ENCODE measurements at places on chromosomes 5 and 9. TPM values are rescaled to one million over a fixed set of nuclear protein-coding genes. Genes with fewer than 3 reads are reported as not detected.

GRCh38 chr9:101591787-101592446 lies 2.9 kb downstream of the PPP3R2 start:
- H3K36me3 ChIP-seq = no peaks in the 10 kb centered on the region
- H3K4me3 ChIP-seq = no peak overlapping the region
- H3K27me3 ChIP-seq = no peaks in the 10 kb centered on the region
- H3K27ac ChIP-seq = no peak overlapping the region
- DNase-seq = no peak

- peaks cover 14% of the 10 kb centered on the region for H3K4me1 ChIP-seq
- no peaks in the 10 kb centered on the region for H3K36me3 ChIP-seq
- no peak overlapping the region for H3K4me3 ChIP-seq
- peak overlapping the region; percentile 19 for H3K27ac ChIP-seq
- no peak for DNase-seq
- no peaks in the 10 kb centered on the region for H3K27me3 ChIP-seq
These were observed 141.1 kb upstream of the TARS1 start for GRCh38 chr5:33299621-33300208.

ASPN gene
- 2.3 TPM for total RNA-seq

PAPPA gene
- total RNA-seq = 2.2 TPM

- H3K36me3 ChIP-seq = no peaks in the 10 kb centered on the region
- H3K27ac ChIP-seq = no peak overlapping the region
- no peaks in the 10 kb centered on the region for H3K4me1 ChIP-seq
- H3K4me3 ChIP-seq = no peak overlapping the region
These were observed 179.2 kb downstream of the FBN2 start for GRCh38 chr5:128358826-128359225.
